SW 1271 (cell line): ENCODE measurements at places on chromosomes 1 and 21.

DNA sequence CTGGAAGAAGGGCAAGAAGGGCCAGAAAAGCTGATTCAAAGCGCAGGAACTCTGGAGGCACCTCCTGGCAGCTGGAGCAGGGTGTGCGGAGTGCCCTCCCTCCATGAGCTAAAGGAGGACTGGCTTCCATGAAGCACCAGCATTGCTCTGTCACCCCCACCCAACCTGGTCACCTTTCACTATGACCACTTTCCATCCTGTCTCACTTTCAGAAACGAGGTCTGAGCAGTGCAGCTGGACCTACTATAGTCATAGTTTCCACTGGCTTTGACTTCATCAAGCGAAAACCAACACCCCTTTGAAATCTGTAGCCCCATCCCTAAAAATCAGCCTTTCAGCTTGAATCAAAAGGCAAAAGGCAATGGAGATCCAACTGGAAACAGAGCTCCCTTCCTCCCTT lies 84.8 kb upstream of the CACNA1E start:
- DNase-seq, result no peak

- DNase-seq, result no peak
These were observed 1367.2 kb downstream of the KCNT2 start for GRCh38 chr1:195241066-195241465.

- no peak for DNase-seq
These were observed 4.3 kb upstream of the OR10X1 start for GRCh38 chr1:158583962-158584361.

- DNase-seq, result no peak
These were observed 3.0 kb downstream of the INTS11 start for GRCh38 chr1:1321477-1321876.

GRCh38 chr1:55955016-55955621 lies 624.2 kb downstream of the PLPP3 start:
- DNase-seq, result no peak

DNA sequence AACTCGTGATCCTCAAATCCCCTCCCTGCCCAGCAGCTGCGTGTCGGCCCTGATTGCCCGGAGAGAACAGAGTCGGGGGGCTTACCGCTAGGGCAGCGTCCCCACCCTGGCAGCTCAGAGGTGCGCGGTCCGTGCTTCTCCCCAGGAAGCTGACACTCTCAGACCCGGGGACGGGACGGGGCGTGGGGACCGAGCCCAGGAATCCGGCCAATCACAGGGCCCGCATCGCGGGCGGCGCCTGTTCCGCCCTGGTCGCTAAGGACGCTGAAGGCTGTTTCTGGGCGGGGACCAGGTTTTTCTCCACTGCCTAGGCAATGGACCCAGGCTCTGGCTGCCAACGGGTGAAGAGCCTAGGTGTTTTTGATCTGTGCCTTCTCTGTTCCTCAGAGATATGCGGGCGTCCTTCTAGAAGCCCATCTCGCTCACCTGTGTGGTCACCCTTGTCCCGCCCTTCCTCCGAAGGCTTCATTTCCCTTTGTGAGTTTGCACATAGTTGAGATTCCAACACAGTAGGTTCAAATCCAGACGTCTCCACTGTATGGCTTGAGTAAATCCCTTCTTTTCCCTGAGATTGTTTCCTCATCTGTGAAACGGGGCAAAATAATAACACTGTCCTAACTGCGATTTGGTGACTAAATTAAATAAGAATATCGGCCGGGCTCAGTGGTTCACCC lies at the start of gene C1orf87:
Gene C1orf87 (minus strand): TSS at position 166 of the 674 bp plus-strand sequence. CDS start 1,127 bp downstream, outside the sequence.
- DNase-seq, result no peak

DNA sequence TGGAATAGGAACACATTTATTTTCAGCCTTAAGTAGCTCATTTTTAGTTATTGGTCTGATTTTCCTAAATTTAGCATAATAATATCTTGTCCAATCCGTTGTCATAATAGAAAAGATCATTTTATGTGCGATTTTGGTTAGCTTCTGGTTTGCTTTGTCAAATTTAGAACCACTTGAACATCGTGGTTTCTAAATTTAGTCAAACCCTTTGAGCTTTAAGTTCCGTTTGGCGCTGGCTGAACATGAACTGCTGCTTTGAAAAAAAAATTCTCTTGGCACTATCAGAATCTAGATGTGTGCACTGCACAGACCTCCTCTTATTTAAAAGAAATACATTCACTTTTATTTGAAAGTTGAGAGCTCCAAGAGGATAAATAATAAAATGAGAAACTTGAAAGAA lies 370.6 kb downstream of the PTPRC start:
- DNase-seq, result no peak

DNA sequence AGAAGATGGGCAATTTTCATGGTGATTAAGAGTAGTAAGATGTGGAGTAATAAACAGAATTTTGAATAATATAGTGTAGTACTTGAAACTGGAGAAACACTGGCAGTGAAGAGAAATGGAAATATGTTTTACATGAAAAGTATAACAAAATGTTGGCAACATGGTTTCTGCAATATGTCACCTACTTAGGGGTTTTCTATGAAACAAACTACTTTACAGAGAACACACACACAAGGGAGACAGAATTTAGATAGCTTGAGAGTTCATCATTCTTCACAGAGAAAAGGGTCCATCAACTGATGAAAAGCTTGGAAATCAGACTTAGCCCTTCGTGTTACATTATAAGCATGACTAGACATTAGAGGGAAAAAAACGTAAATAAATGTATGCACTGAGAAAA lies 135.2 kb downstream of the EIF4G3 start:
- DNase-seq, result no peak

DNA sequence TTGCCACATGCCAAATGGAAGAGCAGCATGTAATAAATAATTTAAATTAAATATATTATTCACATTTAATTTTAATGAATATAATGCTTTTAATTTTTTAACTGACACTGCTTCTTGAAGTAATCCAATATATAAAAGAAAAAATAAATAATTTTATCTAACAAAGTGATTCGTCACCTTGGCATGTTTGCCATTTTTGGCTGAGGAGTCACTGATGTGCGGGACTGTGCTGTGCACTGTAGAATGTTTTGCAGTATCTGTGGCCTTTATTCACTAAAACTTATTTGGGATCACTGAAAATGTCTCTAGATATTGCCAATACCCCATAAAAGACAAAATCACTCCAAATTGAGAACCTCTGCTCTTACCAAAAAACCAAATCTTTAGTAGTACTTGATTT lies 807.8 kb downstream of the BRINP3 start:
- DNase-seq, result no peak

DNA sequence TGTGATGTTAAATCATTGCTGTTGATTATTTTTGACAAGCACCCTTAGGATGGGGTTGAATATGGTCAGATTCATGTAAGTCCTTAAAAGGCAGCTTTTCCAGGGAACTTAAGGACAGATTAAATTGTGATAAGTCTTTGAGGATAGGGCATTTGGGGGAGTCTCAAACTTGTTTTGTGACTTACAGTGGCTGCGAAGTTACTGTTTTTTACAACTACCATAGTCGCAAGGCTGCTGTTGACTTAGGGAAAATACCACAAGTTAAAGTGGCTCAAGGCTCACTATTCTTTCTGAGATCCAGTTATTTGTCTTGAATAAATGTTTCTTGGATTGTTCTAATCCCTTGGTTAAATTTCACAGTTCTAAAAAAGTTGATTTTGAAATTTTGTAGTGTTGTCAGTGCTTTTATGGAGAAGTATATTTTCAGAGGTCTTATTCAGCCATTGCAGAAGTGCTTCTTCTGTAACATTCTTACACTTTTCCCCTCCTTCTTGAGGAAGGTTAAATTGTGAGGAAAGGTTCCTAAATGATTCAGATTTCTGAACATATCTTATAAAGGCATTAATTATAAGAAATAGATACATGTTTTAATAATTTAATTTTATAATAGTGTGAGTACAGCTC lies 47.0 kb upstream of the MPC2 start:
- DNase-seq, result no peak

DNA sequence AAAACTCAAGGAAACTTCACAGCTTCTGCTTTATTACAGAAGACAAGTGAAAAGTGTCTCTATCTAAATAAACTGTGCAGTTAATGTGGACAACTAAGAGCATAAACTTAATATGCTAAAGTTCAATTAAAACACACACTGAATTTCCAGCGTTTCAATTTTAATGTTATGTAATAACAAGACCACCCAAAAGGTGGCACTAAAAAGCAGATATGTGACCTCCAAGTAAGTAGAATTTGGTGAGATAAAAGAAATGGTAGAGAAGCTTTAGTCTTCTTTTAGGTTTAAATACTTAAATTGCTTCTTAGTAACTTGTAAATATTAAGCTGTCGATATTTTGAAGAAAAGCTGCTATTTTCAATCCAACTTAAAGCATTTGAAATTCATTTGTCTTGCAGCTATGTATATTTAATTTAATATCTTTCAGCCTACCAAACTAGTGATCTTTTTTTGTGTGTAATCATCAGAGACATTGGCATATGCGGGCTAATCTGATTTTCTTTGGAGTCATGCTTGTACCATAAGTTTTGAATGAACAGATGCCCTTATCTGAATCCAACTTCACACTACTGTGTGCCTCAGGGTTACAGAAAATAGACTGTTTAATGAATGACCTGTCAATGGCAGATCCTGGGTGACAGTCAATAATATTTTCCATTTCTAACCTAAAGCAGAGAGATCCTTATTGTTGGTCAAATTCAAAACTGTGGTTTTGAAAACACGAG lies 36.5 kb upstream of the ADAMTS1 start:
- DNase-seq, result peak; percentile 2

DNA sequence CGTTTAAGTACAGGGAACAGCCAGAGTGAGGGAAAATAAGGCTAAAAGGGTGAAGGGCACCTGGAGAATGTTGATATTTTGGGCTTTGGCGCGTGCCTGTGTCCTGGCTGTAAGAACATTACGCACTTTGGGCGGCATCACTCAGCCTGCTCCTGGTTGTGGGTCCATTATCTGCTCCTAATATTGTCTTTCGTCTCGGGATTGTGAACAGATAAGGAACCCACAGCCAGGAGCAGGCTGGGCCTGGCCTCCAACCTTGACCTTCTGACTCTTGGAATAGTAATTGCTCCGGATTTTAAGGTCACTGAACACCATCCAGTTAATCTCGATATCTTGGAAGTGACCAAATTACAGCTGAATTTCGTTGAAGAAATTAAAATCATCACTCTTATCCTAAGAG lies 61.9 kb downstream of the TCP10L start:
- no peak for DNase-seq

DNA sequence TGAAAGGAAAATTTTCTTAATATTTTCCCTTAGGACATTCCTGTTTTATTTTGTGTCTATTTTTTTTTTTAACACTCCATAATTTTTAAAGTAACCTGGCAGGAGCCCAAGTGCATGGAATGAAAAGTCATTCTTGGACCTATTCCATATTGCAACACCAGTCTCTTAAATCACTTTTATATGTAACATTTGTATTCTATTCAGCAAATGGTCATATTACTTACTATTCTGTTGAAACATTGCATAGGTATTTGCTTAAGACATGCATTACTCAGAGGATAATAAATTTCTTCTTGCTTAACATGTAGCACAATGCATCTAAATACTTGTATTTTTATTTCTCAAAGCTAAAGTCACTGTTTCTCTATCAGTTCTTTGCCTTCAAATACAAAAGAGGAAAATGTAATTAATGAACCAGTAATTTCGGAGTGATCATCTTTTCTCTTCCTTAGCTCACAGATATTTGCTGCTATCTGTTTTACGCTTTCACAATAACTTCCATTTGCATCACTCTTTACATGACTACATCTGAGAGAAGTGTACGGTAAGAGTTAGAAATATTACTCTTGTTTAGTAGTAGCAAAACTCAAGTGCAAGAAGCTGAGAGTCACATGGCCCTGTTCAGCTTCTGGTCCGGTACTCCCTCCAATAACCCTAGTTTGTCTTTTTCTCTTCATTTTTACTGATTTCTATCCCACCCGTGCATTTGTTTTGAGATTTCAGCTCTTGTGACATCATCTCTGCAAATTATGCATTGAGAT lies 394.8 kb downstream of the USP25 start:
- DNase-seq, result no peak

DNA sequence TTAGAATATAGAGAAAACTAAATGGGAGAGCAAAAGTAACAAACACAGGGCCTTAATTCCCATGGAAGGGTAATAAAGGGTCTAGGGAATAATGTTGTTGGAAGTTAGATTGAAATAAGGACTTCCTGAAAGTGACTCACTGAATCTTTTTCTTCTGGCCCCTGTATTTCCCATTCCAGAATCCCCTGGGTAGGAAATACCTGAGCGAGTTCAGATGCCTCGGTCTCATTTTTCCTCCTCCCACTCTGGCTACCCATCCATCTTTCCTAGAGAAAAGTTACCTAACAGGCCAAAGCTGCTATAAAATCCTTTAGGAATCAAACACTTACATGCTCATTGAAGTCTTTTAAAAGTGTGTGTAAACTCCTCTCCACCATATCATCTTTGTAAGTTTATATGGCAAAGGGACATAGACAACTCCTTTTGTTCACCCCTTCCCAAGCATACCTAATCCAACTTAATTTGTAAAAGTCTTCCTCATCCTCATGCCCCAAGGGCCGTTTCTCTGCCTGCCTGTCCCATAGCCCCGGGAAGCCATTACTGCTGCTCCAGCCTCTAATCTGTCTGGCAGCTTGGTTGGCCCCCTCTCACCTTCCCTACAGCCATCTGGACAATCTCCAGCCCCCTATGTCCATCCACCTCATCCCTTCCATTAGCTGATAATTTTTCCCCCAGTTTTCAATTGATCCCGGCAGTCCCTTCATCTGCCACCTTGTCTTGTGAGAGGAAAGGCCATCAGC lies 3.3 kb upstream of the MEF2D start:
- no peak for DNase-seq

DNA sequence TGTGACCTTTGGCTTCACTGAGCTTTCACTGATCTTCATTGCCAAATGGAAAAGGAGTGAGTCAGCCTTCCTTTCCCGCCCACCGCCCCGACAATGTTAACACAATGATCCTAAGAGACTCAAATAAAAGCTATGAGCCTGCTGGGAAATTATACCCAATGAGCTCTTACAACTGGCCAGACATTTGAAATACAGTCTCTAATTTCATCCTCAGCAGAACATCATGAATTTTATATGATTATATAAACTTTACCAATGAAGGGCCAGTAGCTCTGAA lies 252.5 kb downstream of the SIPA1L2 start:
- DNase-seq, result no peak

DNA sequence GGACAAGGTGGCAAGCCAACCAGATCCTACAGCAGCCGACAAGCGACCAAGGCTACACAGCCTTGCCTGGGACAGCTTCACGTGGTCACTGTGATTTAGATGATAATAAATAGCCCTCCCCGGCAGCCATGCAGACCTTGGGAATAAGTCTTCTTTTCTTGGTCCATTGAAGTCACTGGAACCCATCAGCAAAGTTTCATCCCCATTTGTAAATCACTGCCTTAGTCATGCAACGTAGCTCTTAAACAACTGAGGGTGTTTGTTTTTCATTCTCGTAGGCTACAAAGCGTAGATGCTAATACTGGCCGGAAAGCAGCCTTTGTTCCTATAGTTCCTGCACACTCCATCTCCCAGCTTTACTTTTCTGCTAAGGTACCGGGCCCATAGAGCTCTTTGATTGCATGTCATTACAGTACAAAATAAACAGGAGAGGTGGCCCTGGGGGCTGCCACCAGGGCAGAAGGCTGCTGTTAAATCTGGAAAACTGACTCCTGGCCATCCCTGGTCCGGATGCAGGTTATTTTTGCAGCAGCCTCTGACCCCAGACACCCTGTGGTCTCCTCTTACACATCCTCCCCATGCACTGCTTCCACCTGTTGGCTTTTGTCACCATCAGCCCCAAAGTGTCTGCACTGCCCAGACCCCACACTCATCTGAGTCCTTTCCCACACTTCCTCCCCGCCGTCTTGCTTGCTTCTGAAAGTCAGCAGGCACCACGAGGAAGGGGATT lies 105.5 kb downstream of the TOMM20 start:
- DNase-seq, result no peak
